GM04503 (cell line): ENCODE measurements at places on chromosomes 3 and 15.

- no peak for DNase-seq
Measured at GRCh38 chr3:13495351-13495813, 15.3 kb downstream of the HDAC11 start.

GRCh38 chr3:170724599-170725280 lies 138.9 kb upstream of the SLC7A14 start:
- DNase-seq: peak; percentile 79

GRCh38 chr3:48236531-48236930 lies 4.4 kb upstream of the ZNF589 start:
- no peak for DNase-seq

DNA sequence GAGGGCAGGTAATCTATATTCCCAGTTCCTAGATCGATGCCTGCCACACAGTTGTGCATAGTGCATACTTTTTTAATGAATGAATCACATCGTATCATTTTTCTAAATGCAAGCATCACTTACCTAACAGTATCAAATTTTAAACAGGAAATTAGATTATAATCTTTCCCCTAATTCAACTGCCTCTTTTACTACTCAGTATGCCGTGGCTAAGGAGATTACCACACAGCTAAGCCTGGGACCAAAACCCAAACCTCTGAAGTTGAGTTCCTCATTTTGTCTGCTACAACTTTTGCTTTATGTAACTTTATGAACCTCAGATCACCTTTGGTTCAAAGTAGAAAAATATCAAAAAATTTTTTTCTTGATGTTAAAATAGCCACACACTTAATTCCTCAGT lies 53.2 kb upstream of the FNDC3B start:
- DNase-seq: no peak

- DNase-seq: peak; percentile 50
Measured at GRCh38 chr3:23999012-23999641, 54.0 kb downstream of the NR1D2 start.

DNA sequence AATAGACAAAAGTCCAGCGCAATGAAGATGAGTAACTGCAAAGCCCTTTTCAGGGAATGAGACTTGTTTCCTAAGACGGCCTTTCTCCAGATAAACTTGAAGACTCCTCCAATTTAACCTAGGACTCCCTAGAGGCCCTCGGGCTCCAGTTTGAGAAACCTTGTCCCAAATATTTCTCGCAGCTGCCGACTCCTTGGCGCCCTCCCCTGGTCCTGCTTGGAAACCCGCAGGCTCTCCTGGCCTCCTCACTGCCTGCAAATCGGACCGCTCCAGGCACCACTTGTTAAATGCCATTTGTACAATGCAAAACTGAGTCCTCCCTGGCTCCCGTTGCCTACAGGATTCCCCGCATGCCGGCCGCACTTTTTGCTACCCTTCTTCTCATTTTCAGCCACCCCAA lies 36.8 kb downstream of the MUC4 start:
- DNase-seq: no peak

- DNase-seq: no peak
Measured at GRCh38 chr3:182234881-182235280, 523.2 kb downstream of the SOX2 start.

DNA sequence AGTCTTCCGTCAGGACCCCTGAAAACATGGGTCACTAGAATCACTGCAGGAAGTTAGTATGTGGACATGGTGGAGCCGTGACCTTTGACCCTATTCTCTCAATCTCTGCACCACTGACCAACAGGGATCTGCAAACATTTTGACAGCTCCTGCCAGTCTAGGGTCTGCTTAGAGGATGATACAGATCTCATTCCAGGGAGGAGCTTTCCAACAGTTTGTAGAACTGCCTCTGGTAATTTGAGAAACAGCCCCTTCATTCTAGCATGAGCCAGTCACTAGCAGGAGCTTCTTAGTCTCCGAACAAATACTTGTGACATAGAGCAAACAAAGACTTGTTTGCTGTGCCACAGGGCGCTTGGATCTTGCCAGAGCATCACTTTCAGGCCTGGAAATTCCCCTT lies 270.3 kb upstream of the CFAP20DC start:
- no peak for DNase-seq

GRCh38 chr3:143849854-143850549 lies 1.7 kb upstream of the SLC9A9 start:
- peak; percentile 65 for DNase-seq

DNA sequence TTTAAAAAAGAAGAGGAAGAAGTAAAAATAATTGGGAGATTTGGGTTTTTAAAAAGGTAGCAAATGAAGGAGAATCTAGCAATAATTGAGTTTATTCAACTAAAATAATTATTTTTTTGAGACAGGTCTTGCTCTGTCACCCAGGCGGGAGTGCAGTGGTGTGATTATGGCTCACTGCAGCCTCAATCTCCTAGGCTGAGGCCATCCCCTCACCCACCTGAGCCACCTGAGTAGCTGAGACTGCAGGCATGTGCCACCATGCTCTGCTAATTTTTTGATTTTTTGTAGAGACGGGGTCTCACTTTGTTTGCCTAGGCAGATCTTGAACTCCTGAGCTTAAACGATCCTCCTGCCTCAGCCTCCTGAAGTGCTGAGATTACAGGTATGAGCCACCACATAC lies 27.7 kb upstream of the ARF4 start:
- DNase-seq: no peak

DNA sequence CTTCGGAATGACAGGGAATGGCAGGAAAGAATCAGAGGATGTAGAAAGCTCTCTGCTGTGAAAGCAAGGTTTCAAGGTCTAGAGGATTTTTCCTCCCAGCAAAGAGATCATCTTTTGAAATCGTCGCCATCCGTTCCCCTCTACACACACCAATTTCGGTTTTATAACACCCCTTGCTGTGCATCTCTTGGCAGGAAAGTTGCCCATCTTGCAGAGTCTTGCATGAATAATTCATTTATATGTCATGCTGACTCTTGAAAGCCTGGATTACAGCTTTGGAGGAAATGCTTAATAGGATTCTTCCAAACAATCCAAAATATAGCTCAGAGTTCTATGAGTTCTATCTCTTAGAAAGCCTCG lies 262.7 kb downstream of the CHL1 start:
- DNase-seq: no peak

DNA sequence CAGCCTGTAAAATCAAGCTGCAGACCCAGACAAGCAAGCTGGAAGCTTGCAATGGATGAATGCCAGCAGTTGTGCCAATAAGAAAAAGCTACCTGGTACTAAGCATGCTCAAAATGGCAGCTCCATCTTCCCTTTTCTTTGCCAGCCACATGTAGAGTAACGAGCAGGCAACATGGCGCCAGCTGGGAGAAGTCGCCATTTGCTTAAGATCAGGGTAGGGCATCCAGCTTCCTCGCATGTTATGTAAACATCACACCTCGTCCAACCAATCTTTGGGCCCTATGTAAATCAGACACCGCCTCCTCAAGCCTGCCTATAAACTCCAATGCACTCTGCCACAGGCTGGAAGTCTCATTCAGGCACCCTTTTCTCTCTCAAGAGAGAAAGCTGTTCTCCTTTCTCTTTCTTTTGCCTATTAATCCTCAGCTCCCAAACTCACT lies 973.9 kb downstream of the FHIT start:
- DNase-seq: no peak

GRCh38 chr3:156150434-156151066 lies 30.2 kb downstream of the KCNAB1 start:
- DNase-seq: peak; percentile 31
